ENCODE measurements at places on chromosomes 13 and 19.

- no peak for DNase-seq
These were observed 7.0 kb upstream of the CDC42EP5 start for GRCh38 chr19:54480051-54480450.

GRCh38 chr13:40163066-40164000, 503.1 kb downstream of the FOXO1 start:
- DNase-seq = no peak

GRCh38 chr13:30874561-30874960, 31.5 kb upstream of the MEDAG start:
- no peak for DNase-seq

DNA sequence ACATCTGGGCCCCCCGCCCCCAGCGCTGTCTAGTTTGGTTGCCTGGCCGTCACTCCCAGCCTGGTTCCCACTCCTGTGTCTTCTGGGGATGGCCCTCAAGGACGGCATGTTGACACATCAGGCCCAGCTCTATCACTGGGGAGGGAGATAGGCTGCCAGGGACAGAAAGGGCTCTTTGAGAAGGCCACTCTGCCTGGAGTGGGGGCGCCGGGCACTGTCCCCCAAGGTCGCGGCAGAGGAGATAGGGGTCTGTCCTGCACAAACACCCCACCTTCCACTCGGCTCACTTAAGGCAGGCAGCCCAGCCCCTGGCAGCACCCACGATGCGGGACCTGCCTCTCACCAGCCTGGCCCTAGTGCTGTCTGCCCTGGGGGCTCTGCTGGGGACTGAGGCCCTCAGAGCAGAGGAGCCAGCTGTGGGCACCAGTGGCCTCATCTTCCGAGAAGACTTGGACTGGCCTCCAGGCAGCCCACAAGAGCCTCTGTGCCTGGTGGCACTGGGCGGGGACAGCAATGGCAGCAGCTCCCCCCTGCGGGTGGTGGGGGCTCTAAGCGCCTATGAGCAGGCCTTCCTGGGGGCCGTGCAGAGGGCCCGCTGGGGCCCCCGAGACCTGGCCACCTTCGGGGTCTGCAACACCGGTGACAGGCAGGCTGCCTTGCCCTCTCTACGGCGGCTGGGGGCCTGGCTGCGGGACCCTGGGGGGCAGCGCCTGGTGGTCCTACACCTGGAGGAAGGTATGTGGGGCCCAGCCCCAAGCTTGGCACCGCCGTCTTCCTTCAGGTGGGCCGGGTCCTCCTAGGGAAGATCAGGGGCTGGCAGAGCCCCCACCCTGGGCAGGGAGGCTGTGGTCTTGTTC, at the start of gene AMH:
TSS of gene AMH (plus strand) at position 314 of the 857 bp plus-strand sequence. CDS start at position 324, 10 bp downstream.
- DNase-seq = no peak

GRCh38 chr13:52348983-52349780, 56.8 kb downstream of the THSD1 start:
- no peak for DNase-seq

DNA sequence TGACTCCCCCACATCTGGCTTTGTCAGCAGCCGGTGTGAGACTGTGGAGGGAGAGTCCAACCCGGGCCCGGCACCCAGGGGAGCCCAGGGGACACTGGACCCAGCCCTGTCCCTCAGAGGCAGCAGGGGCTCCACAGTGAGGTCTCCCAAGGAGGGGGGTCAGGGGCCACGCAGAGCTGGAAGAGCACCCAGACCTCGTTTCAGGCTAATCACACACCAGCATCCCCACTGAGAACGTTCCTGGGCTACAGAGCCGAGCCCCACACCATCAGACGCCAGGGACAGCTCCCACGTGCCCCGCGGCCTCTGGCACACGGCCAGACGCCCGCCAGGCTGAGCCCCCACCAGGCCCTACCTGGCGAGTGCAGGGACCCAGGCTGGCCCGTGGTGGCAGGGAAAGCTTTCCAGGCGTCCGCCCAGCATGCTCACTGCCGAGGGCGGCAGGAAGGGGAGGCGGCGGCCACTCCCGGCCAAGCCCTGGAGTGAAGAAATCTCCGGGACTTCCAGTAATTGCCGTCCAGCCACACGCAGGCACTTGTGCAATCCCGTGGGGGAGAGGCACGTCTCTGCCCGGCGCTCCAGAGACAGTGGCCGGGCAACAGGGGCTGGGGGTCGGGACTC, 19.2 kb downstream of the SBNO2 start:
- DNase-seq = no peak

DNA sequence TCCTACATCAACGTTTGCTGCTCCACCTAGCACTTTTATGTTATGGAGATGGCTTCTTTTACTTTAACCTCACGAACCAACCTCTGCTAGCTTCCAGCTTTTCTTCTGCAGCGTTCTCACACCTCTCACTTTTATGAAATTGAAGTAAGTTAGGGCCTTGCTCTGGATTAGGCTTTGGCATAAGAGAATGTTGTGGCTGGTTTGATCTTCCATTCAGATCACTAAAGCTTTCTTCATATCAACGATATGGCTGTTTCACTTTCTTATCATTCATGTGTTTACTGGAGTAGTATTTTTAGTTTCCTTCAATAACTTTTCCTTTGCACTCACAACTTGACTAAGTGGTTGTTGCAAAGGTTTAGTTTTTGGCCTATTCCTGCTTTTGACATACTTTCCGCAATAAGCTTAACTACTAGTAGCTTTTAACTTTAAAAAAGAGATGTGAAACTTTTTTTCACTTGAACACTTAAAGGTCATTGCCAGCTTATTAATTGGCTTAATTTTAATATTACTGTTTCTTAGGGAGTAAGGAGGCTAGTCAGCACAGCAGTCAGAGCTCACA, 60.0 kb upstream of the SPRY2 start:
- no peak for DNase-seq

- no peak for DNase-seq
These were observed 94.0 kb downstream of the KLF12 start for GRCh38 chr13:74040200-74040599.

DNA sequence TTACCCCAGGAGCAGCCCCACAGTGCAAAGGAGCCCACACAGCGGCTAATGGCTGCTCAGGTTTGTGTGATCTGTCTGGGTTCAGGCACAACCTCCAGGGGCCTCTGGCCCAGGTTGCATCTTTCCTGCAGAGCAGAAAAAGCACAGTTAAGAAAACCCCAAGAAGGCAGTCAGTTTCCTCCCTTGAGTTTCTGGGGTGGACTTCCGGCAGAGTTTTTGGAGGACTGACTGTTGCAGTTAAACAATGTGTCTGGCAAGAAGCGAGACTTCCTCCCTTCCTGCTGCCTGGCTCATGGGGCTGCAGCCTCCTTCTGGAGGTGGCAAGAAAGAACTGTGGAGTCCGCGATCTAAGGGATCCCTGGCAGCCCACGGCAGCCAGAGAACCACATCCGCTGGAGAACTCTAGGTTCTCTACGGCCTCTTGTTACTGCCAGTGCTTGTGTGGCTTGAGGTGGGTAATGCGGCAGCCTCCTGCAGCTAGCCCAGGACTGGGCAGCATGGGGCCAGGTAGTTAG, 114.4 kb downstream of the ZDHHC20 start:
- DNase-seq = no peak

Data from NCI-H774 (cell line).